ENCODE measurements at places on chromosomes 1 and 21. TPM values are rescaled to one million over a fixed set of nuclear protein-coding genes. Genes with fewer than 3 reads are reported as not detected.

The TNFSF4 gene
- 7.9 TPM for polyA plus RNA-seq

The ALDH4A1 gene
- 240 TPM for polyA plus RNA-seq

The NHLH2 gene
- polyA plus RNA-seq: not detected

DNA sequence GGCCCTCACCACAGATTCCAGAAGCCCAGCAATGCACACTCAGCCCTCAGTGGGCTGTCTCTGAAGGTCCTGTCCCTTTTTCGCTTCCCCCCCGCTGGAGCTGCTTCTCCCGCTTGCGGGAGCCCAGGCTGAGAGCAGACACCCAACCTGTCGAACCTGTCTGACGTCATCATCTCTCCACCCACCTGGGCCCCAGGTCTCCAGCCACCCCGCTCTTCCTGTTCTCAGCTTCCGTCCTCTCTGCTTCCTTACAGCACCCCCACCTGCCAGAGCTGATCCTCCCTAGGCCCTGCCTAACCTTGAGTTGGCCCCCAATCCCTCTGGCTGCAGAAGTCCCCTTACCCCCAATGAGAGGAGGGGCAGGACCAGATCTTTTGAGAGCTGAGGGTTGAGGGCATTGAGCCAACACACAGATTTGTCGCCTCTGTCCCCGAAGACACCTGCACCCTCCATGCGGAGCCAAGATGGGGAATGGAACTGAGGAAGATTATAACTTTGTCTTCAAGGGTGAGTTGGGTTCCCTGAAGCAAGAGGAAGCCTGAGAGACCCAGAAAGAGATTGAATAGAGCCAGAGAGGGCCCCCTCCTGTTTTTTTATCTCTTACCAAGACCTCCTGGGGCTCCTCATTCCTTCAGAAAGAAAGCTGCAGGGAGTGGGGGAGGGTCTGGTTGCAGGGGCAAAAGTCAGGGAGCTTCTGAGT, at the start of gene RAB25:
RAB25 (plus strand) TSS at position 224 of the 700 bp plus-strand sequence; CDS start at position 465, 241 bp downstream.
- DNase-seq: no peak
- peaks cover 39% of the 10 kb centered on the region for H3K4me1 ChIP-seq
- no peak within 1 kb of the TSS for H3K4me3 ChIP-seq
- H3K27me3 ChIP-seq: no peaks in the 10 kb centered on the region
- H3K27ac ChIP-seq: no peak within 1 kb of the TSS
- H3K36me3 ChIP-seq: no peaks in the 10 kb centered on the region

- peaks cover 35% of the 10 kb centered on the region for H3K4me1 ChIP-seq
- peak overlapping the region; percentile 86 for H3K4me3 ChIP-seq
- DNase-seq: peak; percentile 23
- H3K36me3 ChIP-seq: no peaks in the 10 kb centered on the region
- H3K27ac ChIP-seq: peak overlapping the region; percentile 87
These were observed 920 bp downstream of the MTR start for GRCh38 chr1:236795757-236796667.

DNA sequence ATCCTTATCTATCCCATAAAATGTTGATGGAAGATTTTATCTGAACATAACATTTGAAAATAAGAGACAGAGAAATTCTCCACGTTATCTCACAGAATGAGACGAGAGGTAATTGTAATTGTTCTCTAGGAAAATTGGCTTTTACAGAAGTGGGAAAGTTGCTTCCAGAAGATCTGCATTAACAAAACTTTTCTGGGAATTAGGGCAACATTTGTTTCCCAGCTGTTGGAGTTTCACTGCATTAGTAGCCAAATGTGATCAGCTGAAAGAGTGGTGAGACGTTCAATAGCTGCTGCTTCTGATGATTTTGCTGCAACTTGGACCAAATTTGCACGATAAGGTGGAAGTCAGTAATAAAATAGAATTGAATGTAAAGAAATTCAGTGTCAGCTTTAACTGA, 7.6 kb downstream of the CHODL start:
- H3K4me1 ChIP-seq: no peaks in the 10 kb centered on the region
- no peaks in the 10 kb centered on the region for H3K36me3 ChIP-seq
- no peak overlapping the region for H3K27ac ChIP-seq
- no peak for DNase-seq

- no peaks in the 10 kb centered on the region for H3K27me3 ChIP-seq
- peaks cover 30% of the 10 kb centered on the region for H3K36me3 ChIP-seq
- no peak for DNase-seq
These were observed 50.9 kb downstream of the DHX9 start for GRCh38 chr1:182889997-182890396.

DNA sequence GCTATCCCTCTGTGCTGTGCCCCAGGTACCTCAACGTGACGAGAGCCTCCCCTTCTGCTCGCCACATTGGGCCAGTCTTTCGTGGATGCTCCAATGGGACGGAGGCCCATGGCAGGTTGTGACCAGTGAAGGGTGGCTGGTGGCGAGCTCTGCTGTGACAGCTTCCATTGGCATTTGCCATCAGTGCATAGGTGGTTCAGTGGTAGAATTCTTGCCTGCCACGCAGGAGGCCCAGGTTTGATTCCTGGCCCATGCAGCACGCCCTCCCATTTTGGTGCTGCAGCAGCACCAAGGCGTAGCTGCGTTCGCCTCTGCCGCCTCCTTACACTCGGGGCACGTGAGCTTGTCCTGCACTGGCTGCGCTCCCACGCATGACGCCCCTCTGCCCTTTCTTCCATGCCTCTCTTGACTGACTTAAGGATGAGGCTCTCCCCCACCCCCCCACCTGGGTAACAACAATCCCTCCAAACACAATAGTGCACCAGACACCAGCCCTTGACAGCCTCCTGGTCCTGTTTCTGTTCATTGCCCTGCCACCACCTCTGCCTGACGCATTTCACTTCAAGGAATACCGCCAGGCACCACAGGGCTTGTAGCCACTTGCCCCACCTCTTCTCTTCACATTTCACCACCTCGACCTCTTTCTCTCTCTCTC, 24.7 kb upstream of the FCGR2A start:
- H3K4me1 ChIP-seq: no peaks in the 10 kb centered on the region
- peaks cover 21% of the 10 kb centered on the region for H3K27me3 ChIP-seq
- H3K4me3 ChIP-seq: no peak overlapping the region
- H3K27ac ChIP-seq: no peak overlapping the region
- H3K36me3 ChIP-seq: no peaks in the 10 kb centered on the region

- peaks cover 20% of the 10 kb centered on the region for H3K4me1 ChIP-seq
- H3K27ac ChIP-seq: no peak overlapping the region
- no peak overlapping the region for H3K4me3 ChIP-seq
- peaks cover 3% of the 10 kb centered on the region for H3K27me3 ChIP-seq
- no peak for DNase-seq
These were observed 18.0 kb upstream of the MFSD2A start for GRCh38 chr1:39936724-39937491.

DNA sequence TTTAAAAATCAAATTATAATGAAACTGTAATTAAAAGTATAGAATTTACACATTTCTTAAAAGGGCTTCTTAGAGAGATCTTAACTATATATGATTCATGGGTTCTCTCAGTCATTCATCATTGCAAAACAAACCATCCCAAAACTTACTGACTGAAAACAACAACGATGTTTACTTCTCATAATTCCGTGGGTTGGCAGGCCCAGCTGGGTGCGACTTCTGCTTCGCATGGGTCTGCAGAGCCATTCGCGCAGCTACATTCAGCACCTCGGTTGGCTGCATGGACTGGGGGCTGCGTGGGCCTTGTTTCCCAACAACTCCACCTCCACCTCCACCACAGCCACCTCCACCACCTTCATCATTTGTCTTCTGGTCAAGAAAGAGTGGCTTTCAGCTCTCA, 4.0 kb downstream of the SLAMF8 start:
- no peak overlapping the region for H3K4me3 ChIP-seq
- H3K27ac ChIP-seq: no peak overlapping the region
- peaks cover 5% of the 10 kb centered on the region for H3K4me1 ChIP-seq

DNA sequence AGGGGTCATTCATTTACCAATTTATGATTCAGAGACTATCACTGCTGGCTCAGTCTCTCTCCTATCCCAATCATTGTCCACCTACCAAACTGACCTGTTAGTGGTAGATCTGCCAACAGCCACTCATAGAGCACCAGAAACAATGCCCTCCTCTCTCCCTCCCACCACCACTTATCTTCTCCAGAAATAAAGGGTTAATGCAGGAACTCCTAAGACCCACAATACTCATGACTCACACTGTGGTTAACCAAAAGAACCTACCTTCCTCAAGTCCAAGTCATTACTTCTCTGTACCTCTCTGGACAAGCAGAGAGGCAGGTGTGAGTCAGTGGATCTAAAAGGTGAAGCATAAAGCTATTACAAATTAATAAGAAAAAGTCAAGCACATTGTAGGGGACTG, 40.9 kb upstream of the CAMK1G start:
- H3K4me3 ChIP-seq: no peak overlapping the region
- no peak overlapping the region for H3K27ac ChIP-seq
- no peaks in the 10 kb centered on the region for H3K27me3 ChIP-seq
- DNase-seq: no peak
- H3K4me1 ChIP-seq: no peaks in the 10 kb centered on the region
